ENCODE measurements at places on chromosomes 1 and 21.

GRCh38 chr1:107739201-107739600, 225.8 kb downstream of the VAV3 start:
- no peak for DNase-seq

DNA sequence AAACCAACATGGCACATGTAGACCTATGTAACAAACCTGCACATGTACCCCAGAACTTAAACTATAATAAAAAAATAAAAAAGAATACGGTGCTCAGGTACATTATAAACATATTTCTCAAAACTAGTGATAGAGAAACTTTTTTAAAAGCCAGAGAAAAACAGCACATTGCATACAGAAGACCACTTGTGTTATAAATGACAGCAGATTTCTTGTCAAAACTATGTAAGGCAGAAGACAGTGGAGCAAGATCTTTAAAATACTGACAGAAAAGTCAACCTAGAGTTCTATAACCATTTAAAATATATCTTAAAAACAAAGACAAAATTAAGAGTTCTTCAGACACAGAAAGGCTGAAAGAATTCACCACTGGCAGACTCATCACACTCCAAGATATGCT, 144.7 kb downstream of the NEGR1 start:
- DNase-seq: no peak

- DNase-seq: peak; percentile 17
Measured at GRCh38 chr1:224433041-224433691, 1.4 kb downstream of the WDR26 start.

DNA sequence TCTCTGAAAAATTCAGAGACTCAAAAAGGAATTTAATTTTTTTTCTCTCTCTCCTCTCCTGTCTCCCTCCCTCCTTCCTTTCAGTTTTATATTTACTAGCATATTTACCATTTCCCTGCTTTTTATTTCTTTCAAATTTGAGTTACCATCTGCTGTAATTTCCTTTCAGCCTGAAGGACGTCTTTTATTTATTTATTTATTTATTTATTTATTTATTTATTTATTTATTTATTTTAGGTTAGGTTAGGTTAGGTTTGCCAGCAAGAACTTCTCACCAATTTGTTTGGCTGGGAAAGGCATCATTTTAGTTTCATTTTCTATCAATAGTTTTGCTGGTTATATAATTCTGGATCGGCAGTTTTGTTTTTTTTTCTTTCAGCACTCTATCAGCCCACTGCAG, 231.7 kb upstream of the ZRANB2 start:
- no peak for DNase-seq

- no peak for DNase-seq
Measured at GRCh38 chr1:64579767-64580166, 109.8 kb downstream of the CACHD1 start.

DNA sequence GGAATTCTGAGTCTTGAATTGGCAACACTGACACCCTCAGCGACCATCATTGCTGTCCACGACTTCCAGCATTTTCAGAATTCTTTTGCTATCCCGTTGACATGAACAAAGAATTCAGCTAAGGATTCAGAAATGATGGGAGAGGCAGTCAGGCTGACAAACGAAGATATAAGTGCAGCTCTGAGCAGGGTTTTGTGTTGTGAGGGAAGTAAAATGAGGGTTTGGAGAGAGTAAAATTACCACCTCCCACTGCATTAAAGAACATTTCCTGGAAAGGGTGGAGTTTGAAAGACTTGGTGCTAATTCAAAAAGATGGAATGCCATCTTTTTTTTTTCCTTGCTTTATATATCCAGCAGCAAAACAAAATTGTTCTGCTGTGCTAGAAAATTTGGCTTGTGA, 4.9 kb upstream of the ELK4 start:
- DNase-seq: no peak

- DNase-seq: no peak
Measured at GRCh38 chr1:6861075-6861724, 75.9 kb downstream of the CAMTA1 start.

- DNase-seq: no peak
Measured at GRCh38 chr1:118254491-118255425, 69.7 kb upstream of the SPAG17 start.

DNA sequence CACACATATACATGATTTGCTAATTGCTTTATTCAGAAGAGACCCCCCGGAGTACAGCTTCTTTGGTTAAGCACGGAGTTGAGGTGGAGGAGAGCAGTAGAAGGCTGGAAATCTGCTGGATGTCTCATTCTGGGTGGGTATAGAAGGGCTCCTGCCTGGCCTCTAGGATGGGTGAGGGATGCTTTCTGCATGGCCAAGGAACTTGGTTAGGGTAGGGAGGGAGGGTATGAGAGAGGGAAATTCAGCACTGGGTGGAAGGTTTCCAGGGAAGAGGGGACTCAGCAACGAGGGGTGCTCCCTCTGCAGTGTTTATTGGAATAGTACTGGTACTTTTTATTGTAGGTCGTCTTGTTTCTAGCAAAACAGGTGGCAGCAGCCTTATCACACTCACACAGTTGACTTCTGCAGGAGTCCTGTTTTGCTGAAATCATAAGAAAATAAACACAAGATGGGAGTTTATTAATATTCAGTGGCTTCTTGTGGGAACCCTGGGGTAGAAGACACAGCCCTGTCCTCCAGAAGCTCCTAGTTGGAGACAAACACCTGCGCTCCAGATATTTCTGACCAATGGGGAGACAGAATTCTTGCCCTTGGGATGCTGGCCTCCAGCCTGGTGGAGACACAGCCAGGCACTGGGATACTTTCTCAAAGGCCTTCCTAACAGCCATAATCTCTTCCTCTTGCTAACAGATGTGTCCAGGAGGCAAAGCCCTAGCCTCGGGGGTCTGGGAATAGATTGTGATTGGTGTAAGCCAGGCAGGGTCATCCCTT, 3.8 kb downstream of the PLA2G2A start:
- DNase-seq: no peak

DNA sequence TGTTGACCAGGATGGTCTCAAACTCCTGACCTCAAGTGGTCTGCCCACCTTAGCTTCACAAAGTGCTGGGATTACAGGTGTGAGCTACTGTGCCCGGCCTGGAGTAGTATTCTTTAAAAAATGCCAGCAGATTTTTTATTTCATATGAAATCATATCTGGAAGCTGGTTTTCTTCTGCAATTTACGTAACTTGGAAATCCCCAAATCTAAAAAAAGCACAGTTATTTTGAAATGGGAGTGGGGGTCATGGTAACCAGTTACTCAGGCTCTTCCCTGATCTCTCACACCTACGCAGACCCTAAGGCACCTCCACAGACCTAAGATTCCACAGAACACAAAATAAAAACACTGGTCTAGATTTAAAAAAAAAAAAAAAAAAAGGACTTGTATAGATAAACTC, 219.8 kb downstream of the DAB1 start:
- DNase-seq: no peak

GRCh38 chr1:185957441-185958363, 223.5 kb downstream of the HMCN1 start:
- no peak for DNase-seq

DNA sequence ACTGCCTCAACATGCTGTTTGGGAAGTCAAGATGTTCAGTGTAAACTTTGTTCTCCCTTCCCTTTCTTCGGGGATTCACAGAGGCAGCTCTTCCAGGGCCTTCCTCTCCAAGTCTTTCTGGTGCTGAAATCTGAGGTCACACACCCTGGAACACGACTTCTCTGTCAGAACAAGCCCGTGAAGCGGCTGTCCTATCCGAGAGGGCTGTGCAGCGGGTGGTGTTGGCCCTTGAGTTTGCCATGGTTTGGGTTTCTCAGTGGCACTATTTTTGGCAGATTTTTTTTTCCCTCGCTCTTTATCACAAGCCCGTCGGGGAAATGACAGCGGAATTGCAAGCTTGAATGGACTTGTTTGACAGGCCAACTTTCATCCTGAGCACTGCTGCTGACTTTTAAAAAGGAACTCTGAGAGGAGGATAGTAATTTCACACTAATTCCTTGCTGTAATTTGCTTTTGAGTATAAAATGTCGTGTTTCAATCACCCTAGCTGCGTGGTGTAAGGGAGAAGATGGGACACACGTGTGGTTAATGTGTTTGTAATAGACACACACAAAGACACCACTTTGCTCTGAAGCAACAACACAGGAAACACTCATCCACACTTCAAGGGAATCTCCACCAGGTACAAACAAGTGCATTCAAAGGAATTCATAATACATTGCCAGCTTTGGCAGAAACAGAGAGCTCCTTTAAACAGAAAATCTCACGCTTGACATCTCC, 60.1 kb upstream of the TARBP1 start:
- no peak for DNase-seq

- no peak for DNase-seq
Measured at GRCh38 chr1:87108814-87109411, 194.5 kb downstream of the HS2ST1 start.
